NCI-H187 treated with DMSO at 0.1 percent for 48 hours (cell line): ENCODE measurements at places on chromosomes 4 and X.

DNA sequence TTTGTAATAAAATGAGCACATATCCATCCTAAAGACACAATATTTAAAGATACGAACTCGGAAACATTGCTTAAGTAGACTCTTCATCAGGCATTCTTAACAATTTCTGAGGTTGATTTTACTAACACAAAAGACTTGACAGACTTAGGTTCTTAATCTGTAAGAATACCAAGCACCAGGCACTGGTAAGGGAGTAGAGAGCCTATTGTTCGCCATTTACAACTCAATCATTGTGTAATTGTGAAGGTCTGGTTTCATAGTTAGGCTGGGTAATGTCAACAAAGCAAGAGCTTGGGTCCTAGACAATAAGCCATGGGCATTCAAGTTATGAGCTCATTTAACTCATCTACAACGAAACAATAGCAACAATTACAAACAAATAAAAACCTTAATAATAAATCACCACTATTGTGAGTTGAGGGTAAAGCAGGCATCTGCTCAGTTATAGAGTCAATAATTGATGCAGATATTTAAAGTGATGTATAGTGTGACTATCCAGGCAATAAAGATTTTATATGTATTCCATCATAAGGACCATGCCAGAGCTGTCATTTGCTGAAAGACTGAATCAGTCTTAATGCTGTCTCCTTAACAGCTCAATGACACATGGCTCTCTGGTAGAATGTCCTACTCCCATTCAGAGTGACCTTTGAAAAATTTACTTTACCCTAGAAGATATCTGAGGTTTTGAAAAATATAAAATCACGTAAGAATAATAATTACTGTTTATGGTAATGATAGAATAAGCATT is 664.0 kb upstream of the PCDH7 start:
- no peak for DNase-seq

GRCh38 chrX:43423876-43424275 is 232.2 kb upstream of the MAOA start:
- no peak for DNase-seq

DNA sequence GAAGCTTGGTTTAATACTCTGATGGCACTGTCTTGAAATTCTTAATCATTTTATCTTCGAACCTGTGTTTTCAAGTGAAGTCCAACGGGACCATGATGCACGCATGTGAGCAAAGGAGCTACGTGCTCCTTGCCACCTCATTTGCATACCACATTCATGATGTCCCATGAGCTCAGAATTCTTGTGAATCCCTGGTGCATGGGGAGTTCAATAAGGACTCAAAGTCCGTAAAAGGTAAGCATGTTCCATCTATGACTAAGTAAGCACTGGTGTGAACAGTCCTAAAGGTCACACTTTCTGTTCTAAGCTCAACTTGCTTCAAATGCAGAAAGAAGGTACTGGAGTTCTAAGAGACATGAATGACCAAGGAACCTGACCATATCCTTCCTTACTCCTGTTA is 13.1 kb upstream of the GPM6B start:
- no peak for DNase-seq

GRCh38 chr4:7020290-7020689 is 22.9 kb upstream of the TADA2B start:
- DNase-seq = no peak

- no peak for DNase-seq
Observed at GRCh38 chrX:22689290-22689689, 310.5 kb upstream of the DDX53 start.

DNA sequence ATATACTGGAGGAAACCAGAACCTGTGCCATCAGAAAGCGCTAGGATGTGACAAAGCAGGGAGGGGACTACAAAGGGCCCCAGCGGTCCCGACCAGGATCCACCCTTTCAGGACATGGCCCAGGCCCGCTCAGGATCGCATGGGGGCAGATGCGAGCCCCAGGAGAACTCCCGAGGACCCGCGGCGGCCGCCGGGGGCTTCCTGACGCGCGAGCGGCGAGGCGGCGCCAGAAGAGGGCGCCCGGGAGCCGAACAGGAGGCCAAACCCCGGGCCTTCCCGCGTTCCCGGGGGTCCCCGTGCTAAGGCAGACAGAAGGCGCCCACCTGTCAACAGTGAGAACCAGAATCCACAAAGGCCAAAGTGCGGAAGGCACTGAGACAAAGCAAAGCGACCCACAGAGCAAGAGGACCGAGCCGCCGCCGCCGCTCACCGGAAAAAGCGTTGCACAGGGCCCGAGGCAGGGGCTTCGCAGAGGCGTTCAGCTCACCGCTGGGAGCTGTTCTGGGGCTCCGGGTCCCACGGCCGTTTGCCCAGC is 7.3 kb upstream of the OPN1LW start:
- no peak for DNase-seq

DNA sequence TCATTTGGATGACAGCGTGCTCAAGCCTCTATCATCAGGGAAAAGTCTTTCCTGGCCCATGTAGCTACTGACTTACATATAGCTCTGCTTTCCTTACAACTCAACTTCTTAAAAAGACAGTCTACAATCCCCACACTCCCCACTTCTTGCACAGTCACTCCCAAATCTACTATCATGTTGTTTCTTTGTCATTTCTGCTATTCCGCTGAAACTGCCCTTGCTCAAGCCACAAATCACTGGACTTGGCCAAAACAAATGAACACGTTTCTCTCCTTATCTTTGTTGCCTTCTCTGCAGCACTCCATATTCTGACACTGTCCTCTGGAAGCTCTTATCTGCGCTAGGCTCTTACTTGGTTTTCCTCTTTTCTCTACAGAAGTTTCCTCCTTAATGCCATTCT is 28.2 kb downstream of the GPRIN3 start:
- no peak for DNase-seq

- no peak for DNase-seq
Observed at GRCh38 chr4:183635741-183636140, 23.2 kb downstream of the RWDD4 start.

DNA sequence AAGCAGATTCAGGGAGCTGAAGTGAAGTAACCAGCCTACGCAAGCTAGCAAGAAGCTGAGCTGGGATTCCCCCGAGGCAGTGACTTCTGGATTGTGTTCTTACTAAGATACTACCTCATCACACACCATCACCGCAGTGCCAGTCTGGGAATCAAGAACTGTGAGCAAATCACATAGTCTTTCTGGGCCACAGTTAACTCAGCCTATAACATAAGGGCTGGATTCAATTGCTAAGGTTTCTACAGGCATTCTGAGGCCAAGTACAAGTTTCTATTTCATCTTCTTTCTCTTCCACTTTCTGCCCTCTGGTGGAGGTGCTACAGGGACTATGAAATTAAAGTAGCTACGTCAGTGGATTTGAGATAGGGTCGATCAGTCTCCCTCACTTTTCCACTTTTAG is 1.4 kb upstream of the CORIN start:
- DNase-seq = no peak

- no peak for DNase-seq
Observed at GRCh38 chrX:37690119-37690518, 4.5 kb downstream of the XK start.

- DNase-seq = no peak
Observed at GRCh38 chrX:78619834-78620233, 39.3 kb downstream of the RTL3 start.

- DNase-seq = no peak
Observed at GRCh38 chrX:153736071-153736820, 11.6 kb downstream of the ABCD1 start.
